Activated CD4-positive, alpha-beta T cell treated with anti-CD3 and anti-CD28 coated beads for 48 hours (primary cell): ENCODE measurements at places on chromosomes 1 and 21.

- DNase-seq, result no peak
Measured at GRCh38 chr1:229229721-229230139, 41.2 kb upstream of the RAB4A start.

DNA sequence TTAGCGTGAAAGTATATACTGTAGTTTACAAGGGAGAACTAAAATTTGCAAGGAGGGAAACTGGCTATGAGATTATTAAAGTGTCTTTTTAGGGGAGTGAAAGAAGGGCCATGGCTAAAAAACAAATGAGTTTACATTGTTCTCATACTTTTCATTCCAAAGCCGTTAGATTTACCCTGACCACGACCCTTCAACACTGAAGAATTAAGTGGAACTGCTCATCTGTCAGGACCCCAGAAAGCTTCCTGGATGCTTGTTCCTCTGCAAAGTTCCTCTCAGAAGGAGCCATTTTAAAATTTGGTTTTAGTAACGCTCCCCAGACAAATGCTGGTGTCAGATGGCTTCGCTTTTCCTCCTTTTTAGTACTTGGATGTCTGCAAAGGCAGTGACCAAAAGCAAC is 82.7 kb upstream of the ZBTB18 start:
- no peak for DNase-seq

DNA sequence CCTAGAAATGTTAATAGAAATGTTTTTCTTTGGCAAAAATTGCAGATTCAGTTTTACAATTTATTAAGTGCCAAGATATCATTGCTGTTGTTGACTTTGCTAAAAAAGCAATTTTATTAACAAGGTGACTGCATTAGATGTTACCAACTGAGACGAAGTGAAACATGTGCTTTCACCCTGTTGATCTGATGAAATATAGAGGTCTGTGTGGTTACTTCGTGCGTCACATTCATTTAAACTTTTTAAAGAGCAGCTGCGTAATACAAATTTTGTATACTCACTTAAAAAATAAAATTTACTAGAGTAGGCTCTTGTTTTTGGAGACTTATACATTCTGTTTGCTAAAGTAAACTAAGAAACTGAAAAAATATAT is 465.7 kb downstream of the USP25 start:
- DNase-seq, result no peak

- DNase-seq, result no peak
Measured at GRCh38 chr1:110051262-110051648, 16.8 kb downstream of the STRIP1 start.

DNA sequence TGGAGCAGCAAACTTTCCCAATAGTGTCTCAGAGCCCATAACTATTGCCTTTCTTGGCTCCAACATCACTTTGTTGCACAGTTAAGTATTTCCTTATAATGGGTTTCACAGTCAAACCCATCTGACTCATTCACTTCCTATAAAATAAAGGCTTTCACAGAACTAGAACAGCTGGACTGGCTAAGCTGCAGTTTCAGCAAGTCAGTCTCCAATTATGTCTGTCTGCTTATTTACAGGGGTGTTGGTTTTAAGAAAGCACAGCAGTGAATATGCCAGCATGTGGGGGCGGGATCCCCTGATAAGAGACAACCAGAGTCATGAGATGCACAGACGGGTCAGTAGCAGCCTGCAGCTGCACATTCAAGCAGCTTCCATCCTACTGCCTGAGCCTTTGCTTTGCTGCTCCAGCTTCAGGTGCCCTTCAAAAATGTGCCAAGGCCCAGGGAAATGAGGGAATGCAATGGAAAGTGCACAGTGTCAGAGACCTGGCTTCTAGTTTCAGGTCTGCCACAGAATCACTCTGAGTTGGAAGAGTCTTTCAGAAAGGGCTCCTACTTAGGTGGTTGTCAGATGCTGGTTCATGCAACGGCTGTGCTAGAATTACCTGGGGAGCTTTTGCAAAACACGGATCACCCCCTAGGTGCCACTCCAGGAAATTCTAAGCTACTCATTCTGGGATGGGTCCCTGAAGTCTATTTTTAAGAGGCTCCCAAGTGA is 24.8 kb downstream of the RNF19B start:
- DNase-seq, result peak; percentile 44

DNA sequence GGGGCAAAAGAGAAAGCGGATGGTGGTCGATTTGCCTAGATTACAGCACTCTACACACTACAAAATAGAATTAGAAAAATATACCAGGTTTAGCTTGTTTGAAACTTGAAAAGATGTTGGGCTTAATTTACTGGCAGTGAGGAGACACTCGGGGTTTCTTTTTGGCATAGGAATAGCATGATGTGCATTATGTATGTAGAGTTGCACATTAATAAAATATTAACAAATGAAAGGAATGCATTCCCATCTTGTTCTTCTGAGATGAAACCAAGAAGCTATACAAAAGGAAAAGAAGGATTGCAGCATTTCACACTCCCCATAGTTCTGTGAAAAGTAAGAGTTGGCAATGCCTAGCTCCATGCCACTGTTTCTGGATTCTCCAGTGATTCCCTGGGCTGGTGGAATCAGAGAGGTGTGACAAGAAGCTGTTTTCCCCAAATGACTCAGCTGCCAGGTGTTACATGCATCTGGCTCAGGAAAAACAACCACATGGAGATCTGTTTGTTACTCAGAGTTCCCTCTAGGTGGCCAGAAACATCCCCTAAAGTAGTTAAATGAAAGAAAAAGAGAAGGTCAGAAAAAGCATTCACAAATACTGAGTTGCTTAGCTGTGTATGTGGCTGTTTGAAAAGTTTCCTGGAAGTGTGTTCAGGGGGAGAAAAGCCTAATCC is 115.6 kb downstream of the UCK2 start:
- no peak for DNase-seq

GRCh38 chr1:80059940-80060339 is 1053.4 kb upstream of the ADGRL4 start:
- DNase-seq, result no peak

DNA sequence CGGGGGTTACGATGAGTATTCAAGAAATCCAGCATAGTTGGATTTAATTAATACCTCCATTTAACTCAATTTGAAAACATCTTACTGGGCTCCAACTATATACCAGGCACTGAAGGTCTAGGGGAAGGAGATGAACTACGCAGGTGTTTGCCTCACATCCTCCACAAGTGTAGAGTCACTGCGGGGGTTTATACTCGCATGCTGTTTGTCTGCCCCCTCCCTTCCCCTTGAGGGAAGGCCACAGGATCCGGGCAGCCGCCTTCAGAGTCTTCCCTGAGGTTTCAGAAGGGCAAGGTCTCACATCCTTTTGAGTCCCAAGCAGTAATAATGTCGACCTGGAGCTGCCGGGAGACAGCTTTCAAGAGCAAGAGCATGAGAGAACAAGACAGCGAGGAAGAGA is 142.4 kb upstream of the GALNT2 start:
- DNase-seq, result no peak

DNA sequence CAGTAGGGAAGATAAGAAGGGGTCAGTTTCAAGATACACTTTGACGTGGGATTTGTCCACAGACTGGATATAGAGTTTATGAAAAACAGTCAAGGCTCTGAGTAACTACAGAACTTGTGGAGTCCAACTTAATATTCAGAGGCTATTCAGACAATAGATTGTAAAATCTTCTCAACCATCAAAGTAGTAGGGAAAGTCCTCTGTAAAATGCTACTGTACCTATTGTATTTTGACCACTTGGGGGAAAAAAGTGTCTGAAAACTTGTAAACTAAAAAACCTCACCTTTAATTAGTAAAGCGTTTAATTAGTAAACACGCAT is 10.5 kb downstream of the PTP4A2 start:
- DNase-seq, result no peak

GRCh38 chr1:26305667-26306289 is 658 bp downstream of the UBXN11 start:
- DNase-seq, result no peak

DNA sequence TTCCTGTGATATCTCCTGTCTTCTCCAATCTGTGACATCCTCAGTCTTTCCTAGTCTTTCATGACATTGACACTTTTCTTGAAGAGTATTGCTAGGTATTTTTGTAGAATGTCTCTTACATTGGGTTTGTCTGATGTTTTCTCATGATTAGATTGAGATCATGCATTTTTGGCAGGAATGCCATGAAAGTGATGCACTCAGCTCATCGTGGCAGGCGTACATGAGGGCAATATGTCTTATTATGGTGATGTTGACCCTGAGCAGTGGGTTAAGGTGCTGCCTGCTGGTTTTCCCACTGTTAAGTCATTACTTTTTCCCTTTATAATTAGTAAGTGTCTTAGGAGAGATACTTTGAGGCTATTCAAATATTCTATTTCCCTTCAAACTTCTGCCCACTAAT is 80.2 kb upstream of the SSX2IP start:
- DNase-seq, result no peak

DNA sequence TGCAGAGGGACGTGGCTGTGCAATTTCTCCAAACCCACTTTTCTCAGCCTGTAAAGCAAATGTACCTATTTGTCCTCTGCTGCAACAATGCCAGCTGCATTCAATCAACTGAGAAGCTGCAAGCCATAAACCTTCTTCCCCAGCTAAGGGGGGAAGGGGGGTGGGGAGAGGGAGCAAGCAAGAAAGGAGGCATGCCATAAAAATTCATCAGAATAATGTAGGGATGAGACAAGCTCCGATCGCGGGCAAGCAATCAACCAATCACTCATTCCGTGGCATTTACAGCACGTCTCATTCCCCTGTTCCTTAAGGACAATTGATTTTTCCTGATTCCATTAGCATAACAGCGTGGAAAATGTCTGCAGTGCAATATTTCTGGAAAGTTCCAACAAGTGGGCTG is 144.8 kb downstream of the DMRTA2 start:
- DNase-seq, result no peak

DNA sequence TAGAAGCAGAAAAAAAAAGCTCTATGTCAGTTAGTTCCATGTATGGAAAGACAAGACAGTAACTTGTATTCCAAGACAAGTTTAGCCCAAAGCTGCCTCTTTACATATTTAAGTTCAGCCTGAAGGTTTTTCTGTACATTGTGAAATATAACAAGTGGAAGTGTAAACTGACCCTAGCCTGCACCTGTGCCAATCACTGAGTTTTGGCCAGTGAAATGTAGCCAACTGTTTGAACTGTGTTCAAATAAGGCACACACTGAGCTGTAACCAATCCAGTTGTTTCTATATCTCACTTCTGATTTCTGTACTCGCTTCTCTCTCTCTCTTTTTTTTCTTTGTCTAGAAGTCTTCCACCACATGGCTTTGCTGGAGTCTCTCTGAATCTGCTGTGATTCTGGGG is 1227.1 kb downstream of the NCAM2 start:
- DNase-seq, result no peak

DNA sequence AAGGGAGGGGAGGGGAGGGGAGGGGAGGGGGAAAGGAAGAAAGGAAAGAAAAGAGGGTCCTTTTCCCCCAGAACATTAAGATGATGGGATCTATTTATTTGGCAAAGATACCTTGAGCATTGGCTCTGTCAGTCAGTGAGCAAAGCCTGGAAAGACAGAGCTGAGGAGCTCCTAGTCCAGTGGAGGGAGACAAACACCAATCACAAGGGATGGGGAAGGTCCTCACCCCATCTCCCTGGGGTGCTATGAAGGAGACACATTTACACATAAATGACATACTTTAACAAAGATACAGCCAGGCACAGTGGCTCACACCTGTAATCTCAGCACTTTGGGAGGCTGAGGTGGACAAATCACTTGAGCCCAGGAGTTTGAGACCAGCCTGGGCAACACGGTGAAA is 154.9 kb upstream of the TIAM1 start:
- no peak for DNase-seq

DNA sequence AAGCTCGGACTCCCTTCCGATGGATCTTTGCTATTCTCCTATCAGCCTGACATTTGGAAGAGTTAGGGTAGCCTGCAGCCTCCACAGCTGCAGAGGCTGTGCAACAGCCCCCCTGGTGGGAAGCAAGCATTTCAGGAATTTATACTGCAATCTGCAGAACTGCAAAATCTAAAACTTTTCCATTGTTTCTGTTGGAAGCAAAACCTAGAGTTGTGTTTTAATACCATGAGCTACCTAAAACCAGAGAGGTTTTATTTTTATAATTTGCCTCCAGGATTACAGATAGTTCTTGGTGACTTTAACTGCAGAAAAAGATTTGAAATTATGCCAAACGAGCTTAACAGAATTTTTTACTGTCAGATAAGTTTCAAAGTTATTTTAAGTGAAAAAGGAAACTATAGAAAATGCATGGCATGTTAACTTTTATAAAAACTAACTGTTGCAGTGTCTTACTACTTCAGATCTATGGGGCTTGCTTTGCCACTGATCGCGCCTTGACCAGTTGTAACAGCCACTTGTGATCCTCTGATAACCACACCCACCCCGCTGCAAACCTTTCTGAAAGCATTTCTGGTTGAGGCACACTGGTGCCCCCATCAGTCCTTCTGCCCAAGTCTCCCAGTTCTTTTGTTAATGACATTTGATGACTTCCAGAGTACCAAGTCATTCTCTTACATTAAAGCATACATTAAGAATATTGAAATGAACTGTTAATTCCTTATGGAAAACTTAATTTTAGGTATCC is 64.8 kb downstream of the PRDM2 start:
- no peak for DNase-seq

DNA sequence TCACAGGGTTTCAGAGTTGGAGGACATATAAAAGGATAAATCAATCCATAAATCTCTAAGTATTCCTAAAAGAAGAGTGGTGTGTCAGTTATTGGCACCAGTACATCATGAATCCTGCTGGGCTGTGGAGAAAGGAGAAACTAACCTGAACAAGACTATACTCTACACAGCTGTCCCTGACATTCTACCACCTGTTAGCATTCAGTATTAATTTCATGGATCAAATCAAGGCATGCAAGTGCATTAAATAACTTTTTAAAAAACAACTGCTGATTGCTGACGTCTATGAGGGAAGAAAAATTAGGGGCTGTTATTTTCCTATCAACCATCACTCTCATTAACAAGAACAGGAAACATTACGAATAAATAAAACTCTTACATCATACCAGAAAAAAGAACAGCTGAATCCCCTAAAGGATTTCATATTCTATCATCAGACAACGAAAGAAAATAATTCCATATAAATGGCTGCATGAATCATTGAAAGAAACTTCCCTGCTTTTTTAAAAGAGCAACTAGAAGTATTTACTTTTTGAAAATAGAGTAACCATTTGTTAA is 121.7 kb downstream of the ATF6 start:
- DNase-seq, result no peak
